ENCODE measurements at places on chromosomes 1 and 21.

GRCh38 chr1:234173968-234174367 lies 199.3 kb upstream of the COA6 start:
- no peak for DNase-seq

DNA sequence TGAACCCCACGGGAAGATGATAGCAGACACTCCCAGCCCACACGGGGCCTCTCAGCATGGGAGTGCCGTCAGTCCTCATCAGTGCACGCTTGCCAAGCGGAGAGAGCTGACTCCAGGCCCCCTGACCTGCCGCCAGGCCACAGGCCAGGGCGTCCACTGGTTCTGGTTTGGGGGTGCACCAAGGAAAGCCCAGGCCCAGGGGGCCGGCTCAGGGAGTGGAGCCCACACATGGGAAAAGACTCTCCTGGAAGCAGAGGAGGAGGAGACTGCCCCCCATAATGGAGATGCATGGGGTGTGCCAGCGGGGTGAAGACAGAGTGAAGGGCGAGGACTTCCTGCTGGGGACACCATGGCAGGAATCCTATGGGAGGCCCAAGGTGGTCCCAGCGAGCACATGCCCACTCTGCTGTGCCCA lies 6.4 kb downstream of the TRIM11 start:
- no peak for DNase-seq

DNA sequence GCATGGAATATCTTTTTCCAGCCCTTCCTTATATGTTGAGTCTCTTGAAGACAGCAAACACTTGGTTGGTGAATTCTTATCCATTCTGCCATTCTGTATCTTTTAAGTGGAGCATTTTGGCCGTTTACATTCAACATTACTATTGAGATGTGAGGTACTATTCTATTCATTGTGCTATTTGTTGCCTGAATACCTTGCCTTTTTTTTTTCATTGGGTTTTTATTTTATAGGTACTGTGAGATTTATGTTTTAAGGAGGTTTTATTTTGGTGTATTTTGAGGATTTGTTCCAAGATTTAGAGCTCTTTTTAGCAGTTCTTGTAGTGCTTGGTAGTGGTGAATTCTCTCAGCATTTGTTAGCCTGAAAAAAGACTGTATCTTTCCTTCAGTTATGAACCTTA lies 60.6 kb upstream of the ASPM start:
- DNase-seq: no peak

- no peak for DNase-seq
Measured at GRCh38 chr1:89850844-89851415, 30.1 kb downstream of the LRRC8D start.

DNA sequence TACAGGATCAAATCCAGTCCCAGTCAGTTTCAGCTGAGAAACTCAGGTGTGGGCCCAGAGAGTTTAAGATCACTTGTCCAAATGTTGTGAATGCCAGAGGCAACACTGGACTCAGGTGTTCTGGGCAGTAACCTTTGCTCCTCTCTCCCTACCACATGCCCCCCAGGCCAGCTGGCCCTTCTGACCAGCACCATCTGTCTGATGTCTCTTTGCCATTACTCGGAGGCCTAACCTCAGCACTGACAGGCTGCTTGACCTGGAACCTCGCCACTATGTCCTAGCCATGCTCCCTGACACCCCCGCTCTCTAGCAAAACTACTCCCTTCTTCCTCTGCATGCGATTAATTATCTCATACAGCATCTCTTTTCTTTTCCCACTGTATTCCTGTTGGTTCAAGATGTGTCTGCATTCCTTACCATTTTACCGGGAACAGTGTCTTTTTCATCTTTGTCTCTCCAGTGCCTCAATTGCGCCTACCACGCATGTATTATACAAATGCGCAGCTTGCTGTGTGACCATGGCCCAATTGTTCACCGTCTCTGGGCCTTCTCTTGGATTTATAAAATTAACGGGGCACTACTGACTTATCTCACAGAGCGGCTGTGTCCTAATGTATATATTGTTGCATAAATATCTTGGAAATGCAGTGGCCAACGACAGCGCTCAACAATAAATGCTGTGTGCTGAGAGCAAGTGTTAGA lies 159.5 kb upstream of the IRF2BP2 start:
- DNase-seq: no peak

DNA sequence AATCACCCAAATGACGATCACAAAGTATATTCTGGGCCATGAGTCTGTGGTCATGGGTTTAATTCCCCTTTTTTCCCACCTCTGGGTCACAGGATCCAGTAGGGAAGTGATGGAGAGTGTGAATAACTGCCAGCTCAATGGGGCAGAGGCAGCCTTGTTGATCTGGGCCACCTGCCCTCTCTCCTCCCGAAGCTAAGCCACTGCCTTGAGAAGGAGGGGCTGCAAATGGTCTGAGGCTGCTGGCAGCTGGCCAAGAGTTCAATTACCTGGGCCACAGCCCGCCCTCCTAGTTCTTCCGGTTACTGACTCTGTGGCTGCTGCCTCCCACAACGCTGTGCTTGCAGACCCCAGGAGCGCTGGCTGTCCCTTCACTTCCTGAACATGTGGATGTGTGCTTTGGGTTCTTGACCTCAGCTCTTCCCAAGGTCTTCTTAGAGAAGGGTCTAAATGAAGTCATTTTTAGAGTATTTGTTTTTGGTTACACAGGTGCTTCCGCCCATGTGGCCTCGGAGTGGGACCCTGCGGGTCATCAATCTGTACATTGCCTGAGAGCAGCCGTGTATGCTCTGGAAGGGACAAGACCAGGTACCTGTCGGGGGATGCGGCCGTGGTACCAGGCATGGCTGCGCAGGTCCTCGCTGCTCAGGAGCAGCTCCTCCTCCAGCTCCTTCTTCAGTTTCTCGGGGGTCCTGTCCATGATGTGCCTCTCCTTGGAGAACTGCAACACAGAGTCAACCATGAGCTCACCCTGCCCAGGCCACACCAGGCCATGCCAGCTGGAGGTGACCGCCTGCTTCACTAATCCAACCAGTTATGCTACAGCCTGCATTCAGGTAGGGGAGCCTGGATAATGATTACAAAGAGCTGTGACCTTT lies 89.7 kb downstream of the BCAR3 start:
- no peak for DNase-seq

DNA sequence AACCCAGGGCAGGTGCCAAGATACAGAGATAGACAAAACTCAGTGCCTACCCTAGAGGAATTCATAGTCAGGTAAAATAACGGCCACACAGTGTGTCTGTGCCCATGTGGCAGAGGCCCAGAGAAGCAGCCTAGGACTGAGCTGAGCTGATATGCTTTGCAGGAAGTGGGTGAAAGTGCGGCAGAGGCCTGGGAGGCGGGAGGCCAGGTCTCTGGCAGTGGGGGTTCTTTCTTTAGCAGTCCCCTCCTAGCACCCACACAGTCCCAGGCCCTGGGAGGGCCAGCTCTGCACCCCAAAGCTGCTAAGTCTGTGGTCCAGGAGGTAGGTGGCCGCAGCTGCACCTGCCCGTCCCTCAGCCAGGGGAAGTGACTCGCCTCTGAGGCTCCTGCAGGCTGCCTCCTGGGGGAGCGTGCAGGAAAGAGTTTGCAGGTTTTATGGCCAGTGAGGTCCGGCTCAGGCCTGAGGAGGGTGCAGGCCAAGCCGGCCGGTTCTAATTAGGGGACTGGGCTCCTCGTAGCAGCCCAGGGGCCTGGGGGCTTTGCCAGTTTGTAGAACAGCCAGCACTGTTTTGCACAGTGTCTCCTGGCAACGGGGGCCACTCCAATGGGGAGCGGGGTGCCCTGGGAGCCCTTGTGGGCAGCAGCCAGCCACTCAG lies 107.9 kb downstream of the SPSB1 start:
- no peak for DNase-seq

GRCh38 chr1:107682467-107682866 lies 282.5 kb downstream of the VAV3 start:
- no peak for DNase-seq

DNA sequence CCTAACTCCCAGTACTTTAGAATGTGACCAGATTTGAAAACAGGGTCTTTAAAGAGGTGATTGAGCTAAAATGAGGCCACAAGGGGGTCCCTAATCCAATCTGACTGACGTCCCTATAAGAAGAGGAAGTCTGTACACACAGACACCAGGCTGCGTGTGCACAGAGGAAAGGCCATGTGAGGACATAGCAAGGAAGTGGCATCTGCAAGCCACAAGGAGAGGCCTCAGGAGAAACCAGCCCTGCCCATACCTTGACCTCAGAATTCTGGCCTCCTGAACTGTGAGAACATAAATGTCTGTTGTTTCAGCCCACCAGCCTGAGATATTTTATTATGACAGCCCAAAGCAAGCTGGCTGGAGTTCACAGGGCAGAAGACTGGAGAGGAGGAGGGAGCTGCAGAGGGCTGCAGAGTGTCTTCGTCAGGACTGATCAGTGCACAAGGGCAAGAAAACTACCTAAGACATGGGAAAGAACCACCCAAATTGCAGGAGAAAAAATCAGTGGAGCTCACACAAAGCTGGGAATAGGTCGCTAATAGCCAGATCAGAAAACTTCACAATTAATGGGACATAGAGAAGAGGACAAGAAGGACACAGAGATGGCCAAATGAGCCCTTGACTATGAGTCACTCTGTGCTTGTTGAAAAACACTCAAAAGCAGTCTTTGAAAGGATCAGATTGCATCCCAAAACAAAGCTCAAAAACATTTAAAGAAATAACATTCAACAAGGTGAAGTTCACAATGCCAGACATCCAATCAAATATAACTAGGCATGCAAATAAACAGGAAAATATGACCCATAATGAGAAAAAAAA lies 14.1 kb upstream of the WNT9A start:
- DNase-seq: no peak

All from T follicular helper cell (primary cell).